ENCODE measurements at places on chromosomes 4 and X. TPM values are rescaled to one million over a fixed set of nuclear protein-coding genes. Genes with fewer than 3 reads are reported as not detected.

DNA sequence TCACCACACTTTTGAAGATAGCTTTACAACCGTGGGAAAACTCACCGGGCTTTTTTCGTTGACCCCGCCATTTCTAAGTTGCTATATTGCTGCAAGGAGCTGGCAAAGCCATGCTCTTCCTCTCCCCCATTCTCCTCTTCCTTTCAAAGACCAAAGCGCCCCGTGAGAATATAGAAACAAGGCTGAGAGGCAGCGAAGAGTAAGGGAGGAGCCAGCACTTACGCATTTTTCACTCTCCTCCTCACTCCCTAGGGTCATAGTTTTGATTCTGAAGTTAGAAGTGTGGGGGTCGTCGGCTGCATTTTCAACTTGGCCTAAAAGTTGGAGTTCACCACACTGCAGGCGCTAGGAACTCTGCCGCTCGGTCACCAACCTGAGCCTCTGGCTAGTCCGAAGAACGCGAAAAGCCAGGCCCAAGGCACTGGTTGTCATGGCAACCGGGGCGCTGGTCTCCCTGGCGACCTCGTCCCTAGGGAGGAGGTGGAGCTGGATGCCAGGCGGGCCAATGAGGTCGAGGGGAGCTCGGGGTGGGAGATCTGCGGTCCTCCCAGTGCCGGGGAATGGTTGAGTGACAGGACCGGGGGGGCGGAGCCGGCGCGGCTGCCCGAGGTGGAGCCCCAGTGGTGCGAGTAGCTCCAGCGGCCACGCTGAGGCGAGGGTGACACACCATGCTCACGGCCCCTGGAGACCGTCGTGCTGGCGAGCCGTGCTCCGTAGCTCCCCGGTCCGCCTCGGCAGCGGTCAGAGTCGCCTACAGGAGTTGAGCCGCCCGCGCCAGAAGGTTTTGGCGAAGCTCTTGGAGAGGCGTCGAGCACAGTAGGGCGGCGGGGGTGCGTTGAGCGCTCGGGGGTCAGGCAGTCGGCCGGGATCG lies at the start of gene PTPN13:
Gene PTPN13, plus strand, starts transcription at position 628 of the 871 bp plus-strand sequence. CDS start 40,942 bp downstream, outside the sequence.
- peak; percentile 91 for DNase-seq

DNA sequence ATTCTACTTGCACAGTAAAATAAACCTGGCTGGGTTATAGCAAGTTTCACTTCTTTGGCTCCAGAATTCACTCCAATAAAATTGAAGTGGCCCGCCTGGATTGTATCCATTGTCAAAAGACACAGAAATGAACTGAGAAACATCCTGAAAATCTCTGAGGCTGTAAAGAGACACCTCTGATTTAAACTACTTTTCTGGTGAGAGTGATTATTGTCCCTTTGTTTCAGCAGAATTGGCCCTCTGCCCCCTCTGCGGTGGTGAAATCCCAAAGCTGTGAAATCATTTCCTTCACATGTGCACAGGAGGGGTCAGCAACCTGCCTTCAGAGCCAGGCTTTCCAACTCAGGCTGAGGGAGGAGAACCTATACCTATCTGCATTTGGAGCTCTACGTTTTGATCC lies 23.0 kb downstream of the GAB3 start:
- no peak for DNase-seq

DNA sequence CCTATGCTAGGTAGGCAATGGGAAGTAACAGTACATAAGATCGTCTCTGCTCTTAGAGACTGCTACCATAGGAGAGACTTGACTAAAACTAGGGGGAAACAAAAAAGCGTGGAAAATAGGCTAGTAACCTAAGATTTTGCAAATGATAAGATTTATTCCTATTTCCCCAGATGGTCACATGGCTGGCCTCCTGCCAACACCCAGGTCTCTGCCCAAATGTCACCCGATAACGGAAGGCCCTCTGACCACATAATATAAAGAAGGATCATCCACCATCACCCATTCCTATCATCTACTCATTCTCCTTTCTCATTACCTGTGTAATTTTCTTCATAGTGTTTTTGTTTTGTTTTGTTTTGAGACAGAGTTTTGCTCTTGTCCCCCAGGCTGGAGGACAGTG lies 4.7 kb downstream of the LAMP2 start:
- no peak for DNase-seq

The FGF13 gene
- 18.3 TPM for total RNA-seq

DNA sequence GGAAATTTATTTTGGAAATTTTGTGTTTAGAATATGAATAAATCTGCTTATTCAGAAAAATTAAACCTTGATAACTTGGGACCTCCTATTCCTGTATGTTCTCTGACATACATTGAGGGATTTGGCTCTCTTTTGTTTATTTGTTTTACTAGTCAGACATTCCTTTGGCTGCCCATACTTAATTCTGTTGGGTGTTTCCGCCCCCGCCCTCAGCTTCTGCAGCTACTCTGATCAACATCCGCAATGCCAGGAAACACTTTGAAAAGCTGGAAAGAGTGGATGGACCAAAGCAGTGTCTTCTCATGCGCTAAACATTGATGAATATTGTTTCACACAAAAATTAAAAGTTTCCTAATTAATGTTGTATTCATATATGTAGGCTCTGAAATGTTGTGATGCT lies 40.5 kb downstream of the RRAGB start:
- no peak for DNase-seq

The MAGEC1 gene
- not detected for total RNA-seq

The ASB12 gene
- total RNA-seq, result not detected

GRCh38 chr4:150261571-150261970 lies 183.3 kb downstream of the DCLK2 start:
- no peak for DNase-seq

The SPP1 gene
- total RNA-seq, result 29.2 TPM

- DNase-seq, result no peak
These were observed 49.5 kb downstream of the SHISA3 start for GRCh38 chr4:42446823-42447222.

- no peak for DNase-seq
These were observed 9.5 kb downstream of the RGS12 start for GRCh38 chr4:3302173-3302785.

The GPR173 gene
- total RNA-seq, result 2.3 TPM

- DNase-seq, result no peak
These were observed 15.4 kb downstream of the EPGN start for GRCh38 chr4:74323663-74324062.

DNA sequence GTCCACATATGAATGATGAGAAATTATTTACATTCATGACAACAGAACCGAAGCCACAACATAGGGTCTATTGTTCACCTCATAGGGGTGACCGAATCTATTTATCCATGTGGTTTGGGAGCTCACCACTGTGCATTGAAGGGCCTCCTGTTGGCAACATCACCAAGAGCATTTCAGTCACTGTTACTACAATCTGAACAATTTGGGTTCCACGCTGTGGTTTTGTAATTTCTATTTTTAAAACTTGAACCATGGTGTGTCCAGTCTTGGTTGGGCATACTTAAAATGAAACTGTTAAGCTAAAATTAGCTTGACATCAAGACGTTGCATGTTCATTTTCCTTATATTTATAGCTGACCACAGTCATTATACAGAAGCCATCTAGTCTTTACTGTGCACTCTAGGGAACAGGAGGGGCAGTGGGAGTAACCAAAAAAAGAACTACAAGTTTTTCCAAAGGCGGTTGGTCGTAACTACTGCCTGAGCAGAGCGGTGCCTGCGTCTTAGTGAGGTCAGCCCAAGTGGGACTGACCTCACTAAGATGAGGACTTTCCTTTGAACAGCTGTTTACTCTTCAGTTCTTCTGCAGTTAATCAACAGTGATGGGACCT lies 192.1 kb downstream of the SPRY1 start:
- DNase-seq, result no peak

DNA sequence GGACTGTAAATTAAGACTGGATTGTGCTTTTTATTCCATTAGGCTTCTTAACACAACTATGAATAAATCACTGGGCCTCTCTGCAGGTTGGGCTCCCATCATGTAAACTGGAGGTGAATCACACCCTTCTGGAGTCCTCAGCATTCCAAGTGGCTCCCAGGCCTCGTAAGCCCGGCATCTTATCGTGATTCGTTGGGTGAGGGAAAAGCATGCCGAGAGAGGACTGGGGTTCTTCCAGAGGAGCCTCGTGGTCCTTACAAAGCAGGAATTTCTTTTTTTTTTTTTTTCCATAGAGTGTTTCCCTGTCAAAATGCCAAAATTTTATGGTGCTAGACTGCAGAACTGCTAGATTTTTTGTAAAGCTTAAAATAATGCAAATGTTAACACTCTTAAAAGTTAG lies 20.0 kb downstream of the CLDN22 start:
- no peak for DNase-seq

The DDX3X gene
- total RNA-seq, result 172 TPM

The CSN1S1 gene
- not detected for total RNA-seq
